ENCODE measurements at places on chromosomes 2 and 18.
A peak's percentile ranks its signal among the peaks of the same experiment; 100 is the strongest.

DNA sequence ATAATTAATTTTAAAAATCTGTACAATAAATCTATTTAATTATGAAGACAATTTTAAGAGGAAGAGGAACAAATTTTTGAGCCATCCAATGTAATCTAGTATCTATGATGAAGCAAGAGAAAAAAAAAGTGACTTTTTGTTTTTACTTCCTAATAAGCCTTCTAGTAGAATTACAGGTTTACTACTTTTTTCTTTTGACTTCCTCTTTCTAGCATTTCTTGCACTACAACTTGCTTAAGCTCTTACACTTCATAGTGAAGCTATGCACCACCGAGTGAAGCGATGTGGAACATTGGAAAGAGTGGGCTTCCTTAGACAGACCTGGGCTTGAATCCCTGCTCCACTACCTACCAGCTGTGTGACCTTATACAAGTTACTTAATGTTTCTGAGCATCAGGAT is 2.1 kb downstream of the SERPINB2 start:
- DNase-seq: no peak

DNA sequence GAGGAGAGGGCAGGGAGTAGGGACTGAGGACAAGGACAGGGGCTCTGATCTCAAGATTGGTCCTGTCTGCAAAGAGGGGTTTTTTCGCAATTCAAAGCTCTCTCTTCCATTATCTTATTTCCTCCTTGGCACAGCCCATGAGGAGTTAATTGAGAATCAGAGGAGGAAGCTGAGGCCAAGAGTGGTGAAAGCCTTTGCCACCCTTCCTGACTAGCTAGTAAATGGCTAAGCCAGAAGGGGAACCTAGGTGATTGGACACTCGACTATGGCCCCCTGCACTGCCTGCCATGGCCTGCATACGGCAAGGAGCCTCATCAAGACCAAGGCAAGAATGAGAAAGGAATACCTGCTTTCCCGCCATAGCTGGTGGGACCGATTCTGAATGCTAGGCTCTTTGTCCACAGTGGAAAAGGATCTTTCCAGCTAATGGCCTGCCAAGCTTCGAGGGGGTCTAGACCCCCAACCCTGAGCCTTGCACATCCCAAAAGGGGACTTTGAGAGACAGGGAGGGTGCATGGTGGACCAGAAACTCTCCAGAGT is 237.9 kb downstream of the HAUS1 start:
- no peak for DNase-seq

DNA sequence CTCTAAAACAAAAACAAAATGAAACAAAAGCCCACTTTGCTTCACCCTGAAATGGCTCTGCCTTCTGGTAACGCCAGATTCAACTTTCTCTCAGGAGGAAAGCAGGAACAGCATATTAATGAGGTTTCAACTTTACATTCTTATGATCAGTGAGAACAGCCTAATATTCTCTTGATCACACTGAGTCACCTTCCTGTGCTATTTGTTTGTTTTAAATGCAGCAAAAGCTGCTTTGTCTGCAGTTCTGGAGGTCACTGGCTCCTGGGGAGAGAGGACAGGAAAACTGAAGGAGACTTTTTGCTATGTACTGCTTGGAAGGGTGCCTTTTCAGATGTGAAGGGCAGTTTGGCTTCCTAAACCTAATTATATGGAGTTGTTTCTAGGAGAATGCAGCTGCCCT is 48.1 kb downstream of the MAIP1 start:
- DNase-seq: no peak

- DNase-seq: no peak
Measured at GRCh38 chr18:5393779-5394178, 98.3 kb upstream of the ZBTB14 start.

DNA sequence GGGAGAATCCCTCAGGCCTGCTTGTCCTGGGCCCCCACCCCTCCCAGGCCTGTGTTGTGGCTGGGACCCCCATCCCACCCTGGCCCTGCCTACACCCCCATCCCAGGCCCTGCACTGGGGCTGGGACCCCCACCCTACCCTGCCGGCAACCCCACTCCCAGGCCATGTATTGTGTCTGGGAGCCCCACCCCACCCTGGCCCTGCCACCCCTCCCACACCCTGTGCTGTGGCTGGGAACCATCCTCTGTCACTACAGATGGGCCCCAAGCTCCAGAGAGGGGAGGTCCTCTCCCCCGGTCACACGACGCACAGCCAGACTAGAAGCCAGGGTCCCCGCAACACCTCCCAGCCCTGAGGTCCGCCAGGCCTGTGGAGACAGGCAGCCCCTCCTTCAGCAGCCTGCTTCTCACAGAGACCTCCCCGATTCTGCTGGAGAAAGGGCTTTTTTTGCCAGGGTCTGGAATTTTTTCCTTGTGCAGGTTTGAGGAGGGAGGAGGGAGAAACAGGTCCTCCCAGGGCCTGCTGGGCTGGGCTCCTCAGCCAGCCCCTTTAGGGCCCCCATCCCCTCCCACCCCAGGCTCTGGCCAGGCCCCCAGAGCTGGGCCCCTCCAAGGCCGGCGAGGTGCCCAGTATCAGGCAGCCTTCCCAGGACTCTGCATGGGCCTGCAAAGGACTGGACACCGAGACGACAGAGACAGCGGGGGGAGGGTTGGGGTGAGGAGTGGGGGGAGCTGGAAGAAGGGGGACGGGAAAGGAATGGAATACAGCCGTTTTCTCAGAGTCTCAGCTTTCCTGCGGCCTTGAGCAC is 28.0 kb downstream of the KIF1A start:
- no peak for DNase-seq

DNA sequence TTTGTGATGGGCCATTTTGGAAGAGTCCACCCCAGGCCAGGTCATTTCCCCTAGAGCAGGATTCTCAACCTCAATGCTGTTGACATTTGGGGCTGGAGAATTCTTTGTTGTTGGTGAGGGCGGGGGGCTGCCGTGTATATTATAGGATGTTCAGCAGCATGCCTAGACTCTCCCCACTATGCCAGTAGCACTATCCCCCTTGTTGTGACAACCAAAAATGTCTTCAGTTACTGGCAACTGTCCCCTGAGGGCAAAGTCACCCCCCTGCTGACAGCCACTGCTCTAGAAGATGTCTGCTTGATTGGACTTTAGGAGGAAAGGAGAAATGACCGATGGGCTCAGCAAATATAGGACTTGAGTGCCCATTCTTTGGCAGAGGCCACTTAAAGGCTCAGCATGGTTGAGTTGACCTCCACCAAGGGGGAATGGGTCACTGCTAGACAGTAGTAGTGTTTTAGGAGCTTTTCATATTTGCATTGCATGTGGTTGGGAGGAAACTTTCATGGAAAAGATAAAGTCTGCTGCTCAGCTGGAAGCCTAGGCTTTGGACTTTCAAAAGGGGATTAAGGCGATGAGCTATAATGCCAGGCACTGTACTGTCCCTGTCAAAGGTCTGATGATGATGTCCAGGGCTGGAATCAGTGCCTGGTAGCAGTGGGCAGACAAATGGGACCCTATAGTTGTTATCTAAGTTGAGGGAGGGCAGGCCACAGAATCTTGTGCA is 61.1 kb upstream of the MCFD2 start:
- DNase-seq: no peak

GRCh38 chr2:9336241-9336575 is 87.1 kb downstream of the ITGB1BP1 start:
- DNase-seq: no peak

DNA sequence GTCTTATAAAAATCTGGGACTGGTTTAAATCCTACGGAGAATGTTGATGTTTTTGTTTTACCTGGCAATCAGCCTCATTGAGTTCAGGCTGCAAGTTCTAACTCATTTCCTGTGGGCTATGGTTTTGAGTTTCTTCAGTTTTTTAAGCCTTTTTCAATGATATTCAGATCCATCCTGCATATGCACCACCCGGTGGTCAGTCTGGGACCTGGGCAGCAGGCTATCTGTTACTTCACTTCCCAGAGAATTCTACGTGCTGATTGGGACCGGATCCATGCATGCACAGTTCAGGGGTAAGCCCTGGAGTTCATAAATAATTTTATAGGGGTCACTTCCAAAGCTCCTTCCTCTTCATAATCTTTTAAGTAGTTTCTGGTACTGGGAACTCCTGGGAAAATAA is 339.2 kb upstream of the HNRNPA3 start:
- no peak for DNase-seq

- no peak for DNase-seq
Measured at GRCh38 chr2:225091336-225091735, 49.1 kb upstream of the DOCK10 start.

DNA sequence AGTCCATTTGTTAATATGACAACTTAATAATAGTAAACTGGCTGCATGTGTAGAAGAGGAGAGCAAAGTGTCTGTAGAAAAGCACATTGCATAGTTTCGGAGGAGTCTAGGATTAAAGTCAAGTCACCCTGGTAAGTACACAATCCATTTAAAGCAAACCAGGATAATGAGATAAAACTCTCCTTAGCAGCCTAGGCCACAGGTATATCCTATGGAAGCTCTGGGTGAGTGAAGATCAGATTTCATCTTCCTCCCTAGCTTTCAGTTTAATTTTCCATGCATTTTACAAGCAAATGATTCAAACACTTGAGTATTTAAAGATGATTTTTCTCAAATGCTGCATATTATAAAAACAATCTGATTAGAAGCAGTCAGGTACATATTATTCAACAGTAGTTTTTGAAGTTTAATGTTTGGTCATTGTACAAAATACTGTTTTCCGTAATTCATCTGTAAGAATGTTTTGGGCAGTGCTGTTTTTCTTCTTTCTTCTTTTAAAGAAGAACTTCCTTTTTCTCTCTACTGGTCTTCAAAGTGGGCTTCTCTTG is 10.2 kb downstream of the CERS6 start:
- no peak for DNase-seq

DNA sequence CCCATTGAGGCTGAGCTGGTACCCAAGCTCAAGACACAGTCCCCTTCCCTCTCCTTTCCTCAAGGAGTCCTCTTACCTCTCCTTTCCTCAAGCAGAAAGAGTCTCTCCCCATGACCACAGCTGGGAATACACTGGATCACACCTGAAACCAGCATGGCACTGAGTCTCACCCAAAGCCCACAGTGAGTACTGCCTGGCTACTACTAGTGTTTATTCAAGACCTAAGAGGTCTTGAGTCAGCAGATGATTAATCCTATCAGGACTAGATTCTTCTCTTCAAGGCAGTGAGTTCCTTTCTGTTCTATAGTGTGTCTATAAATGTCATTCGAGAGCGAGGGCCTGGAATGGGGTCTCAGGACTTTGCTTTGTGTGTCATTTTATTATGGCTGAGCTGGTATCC is 111.4 kb downstream of the METTL4 start:
- DNase-seq: no peak

GRCh38 chr2:167508709-167509108 is 620.4 kb downstream of the XIRP2 start:
- no peak for DNase-seq

- no peak for DNase-seq
Measured at GRCh38 chr2:46939626-46940359, 24.2 kb upstream of the MCFD2 start.

- no peak for DNase-seq
Measured at GRCh38 chr2:54469484-54470053, 13.4 kb downstream of the SPTBN1 start.

- DNase-seq: no peak
Measured at GRCh38 chr2:12051831-12052230, 305.4 kb downstream of the LPIN1 start.

GRCh38 chr2:219497495-219498279 is 1.0 kb upstream of the GMPPA start:
- DNase-seq: peak; percentile 74

DNA sequence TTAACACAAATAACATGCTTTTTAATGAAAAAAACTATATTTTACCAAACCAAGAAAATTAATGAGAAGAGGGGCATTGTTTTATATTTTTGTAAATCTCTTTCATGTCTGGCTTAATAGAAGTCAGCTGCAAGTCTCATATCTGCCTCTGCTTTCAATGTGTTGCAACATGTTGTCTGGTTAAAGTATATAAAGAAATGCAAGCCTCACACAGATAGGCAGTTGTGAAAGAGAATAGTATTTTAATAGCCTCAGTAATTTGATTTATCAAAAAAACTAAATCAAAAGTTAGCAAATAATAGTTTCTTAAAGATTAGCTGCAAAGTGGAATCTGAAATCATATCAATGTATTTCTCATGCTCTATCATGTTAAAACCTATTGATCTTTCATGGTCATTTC is 52.9 kb upstream of the NCOA1 start:
- no peak for DNase-seq

DNA sequence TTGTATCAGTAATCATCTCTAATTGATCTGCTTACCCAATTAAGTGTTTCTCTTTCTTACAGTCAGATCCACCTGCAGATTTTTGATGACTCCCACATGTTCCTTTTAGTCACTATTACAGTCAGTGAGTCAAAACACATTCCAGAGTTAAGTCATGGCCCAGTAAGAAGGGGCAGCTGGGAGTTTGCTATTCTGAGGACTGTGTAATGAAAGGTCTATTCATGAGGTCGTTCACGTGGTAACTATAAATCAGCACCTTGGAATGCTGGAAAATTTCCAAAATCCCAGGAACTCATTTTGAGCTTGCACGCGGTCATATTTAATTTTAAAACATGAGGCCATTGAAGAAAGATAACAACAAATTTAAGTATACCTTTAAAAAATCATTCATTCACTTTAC is 252.5 kb downstream of the XIRP2 start:
- DNase-seq: peak; percentile 43

DNA sequence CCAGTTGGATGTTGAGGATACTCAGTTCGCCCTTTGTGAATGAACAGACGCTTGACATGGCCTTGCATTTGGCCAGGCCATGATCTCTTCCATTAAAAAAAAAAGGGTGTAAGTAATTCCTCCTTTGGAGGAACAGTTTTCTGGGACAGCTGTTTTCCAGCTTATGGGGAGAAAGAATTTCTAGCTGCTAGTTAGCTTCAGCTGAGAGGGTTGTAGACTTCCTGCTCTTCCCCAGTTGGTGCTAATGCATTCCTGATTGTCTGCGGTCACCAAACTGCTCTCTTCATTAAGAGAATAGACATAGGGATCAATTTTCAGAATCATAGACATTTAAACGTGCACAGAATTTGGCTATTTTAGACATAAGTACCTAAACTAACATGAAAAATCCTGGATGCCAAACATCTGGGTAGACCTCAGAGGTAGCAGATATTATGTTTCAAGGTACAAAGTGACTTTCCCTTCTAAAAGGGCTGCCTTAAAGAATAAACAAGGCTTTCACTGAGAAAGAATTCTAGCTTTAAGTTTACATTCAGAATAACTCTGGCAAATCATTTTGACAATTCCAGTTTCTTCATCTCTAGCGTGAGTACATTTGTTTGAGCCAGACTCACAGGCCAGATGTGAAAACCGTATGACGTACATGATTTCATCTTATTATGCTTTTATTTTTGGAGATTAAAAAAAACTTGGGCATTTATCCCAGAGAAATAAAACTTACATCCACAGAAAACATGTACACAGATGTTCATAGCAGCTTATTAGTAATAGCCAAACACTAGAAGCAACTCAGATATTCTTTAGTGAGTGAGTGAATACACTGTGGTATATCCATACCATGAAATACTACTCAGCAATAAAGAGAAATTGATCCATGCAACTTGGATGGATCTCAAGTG is 71.2 kb downstream of the MAIP1 start:
- DNase-seq: no peak

- no peak for DNase-seq
Measured at GRCh38 chr2:75986617-75987016, 275.9 kb upstream of the GCFC2 start.

- no peak for DNase-seq
Measured at GRCh38 chr2:102618452-102619413, 620 bp upstream of the SLC9A2 start.
